ENCODE measurements at places on chromosomes 2 and 18.
A peak's percentile ranks its signal among the peaks of the same experiment; 100 is the strongest.

- no peak for DNase-seq
Measured at GRCh38 chr2:69993048-69993565, 31.7 kb upstream of the ASPRV1 start.

- DNase-seq = no peak
Measured at GRCh38 chr2:6893876-6894482, 16.4 kb downstream of the RSAD2 start.

DNA sequence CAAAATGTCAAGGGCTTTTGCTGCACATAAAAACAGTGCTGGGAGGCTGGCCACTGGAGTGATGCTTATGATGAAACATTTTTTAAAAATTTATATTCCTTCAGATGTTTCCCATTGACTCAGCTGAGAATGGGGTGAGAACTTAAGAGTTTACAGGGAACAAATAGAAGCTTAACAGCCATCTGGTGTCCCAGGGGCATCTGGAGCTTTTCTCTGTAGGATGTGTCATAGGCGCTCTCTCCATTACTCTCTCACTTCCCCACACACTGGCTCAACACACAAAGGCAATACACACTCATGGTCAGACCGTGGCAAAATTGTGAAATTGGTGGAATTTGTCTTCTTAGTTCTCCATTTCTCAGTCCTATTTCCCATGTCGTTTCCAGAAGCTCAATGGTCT is 783.1 kb upstream of the LRRTM1 start:
- peak; percentile 83 for DNase-seq

DNA sequence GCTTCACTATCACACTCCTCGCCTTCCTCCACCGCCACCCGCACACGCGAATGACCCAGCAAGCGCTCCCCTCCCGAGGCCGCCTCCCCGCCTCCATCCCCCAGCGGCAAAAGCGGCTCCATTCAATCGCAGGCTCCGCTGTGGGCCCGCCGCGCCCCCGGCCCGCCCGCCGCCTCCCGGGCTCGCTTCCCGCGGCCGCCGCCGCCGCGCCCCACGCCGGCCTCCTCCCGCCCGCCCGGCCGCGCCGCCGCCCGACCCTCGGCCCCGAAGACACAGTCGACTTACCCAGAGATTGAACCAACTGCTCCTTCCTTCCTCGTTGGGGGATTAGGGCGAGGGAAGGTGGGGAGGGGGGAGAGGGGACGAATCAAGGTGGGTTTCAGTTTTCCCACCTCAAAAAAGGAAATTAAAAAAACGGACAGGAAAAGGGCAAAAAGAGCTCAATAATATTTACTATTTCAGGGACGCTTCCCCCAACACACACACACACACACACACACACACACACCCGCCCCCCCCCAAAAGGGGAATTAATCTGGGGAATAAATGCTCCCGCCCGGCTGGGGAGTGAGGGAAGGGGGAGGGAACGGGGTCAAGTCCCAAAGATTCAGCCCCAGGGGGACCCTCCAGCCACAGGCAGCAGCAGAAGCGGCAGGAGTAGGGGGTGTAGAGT is 743 bp downstream of the XPO1 start:
- DNase-seq = no peak

DNA sequence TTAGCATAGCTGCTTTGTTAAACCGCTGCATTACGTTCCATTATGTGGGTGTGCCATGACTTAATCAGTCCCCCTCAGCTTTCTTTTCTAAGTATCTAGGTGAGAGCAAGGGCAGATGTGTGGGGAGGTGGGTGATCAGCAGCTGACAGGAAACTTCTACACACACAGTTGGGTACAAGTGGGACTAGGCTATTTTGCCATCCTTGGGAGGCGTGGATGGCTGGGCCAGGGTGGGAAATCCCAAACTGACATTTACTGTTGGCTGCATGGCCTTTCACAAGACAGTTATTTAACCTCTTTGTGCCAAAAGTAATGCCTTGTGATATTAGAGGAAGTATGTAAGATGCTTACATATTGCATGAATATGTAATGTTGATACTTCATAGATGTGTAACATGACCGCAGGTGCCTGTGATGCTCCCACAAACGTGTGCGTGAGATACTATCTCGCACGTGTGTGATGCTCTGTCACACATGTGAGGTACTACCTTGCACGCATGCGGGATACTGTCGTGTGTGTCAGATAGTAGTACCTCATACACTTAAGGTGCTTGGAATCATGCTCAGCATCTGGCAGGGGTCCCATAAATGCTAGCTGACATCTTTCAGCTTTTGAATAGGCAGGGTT is 314.5 kb downstream of the PRKCE start:
- DNase-seq = no peak

DNA sequence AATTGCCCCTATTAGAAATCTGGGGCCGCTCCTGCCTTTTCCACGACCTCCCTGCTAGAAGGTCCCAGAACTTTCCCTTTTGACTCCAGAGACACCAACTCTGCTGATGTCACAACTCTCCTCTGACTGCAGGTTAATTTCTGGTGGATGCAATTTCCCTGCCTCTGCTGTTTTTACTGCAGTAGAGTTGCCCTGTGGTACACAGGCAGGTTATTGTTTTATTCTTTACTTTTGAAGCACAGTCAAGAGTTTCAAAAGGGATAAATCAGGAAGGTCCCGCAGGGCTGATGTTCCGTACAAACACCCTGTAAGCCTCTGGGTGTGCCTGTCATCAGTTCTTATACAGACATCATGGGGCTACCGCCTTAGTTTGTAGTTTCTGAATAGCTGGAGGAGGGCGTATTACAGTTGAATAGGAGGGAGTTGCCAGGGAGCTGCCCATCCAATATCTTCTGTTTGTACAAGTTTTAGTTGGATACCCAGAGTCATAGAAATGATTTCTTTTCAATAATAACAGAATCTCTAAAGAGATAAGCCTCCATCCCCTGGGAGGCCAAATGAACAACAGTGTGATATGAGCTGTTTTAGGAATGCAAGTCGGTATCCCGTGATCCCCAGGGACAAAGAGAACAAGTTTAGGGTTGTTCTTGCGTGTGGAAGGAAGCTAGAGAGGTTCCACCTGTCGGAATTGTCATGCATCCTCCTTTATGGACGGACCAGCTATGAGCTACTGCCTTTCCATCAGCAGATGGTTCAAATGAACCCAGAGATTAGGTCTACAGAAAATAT is 108.4 kb upstream of the COPS8 start:
- no peak for DNase-seq

DNA sequence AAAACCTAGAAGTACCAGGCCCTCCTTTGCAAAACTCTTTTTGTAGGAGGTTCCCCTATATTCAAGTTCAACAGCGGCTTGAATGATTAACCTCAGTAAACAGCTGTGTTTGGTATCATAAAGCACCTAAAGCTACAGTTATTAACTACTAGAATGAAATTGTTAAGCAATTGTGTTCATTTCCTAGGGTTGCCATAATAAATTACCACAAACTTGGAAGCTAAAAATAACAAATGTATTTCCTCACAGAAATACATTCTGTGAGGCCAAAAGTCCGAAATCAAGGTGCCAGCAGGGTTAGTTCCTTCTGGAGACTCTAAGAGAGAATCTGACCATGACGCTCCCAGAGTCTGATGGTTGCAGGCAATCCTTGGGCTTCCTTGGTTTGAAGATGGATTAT is 202.1 kb upstream of the ACVR2A start:
- no peak for DNase-seq

- peak; percentile 1 for DNase-seq
Measured at GRCh38 chr2:140895378-140895777, 1235.4 kb downstream of the LRP1B start.

GRCh38 chr2:28279371-28279770 is 113.3 kb upstream of the FOSL2 start:
- DNase-seq = no peak

DNA sequence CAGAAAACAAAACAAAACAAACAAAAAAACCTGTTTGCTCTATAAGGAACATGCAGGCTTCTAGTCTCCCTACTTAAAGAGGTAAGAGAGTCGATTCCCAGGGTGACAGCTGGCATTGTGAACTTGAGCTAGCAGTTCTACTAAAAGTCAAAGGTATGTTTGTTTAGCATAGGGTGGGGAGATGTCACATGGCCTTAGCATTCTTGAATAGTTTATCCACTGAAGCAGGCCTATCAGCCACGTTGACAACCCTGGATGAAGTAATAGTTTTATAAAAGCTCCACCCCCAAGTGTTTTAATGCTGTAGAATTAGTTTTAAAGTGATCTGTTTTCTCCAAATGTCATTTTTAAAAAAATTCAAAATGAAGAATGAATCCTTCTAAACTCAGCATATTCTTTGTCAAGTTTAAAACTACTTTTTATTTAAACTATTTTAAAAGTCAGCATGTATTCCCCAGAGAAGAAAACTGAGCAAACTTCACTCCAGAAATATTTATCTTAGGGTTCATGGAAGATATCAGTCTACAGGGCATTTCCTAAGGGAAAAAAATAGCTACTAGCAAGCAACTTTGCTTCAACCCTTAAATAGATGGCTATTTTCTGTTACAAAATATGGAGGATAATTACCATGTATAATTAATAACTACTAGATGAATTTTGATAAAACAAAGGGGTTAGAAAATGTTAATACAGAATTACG is 1.7 kb downstream of the MYOM1 start:
- peak; percentile 79 for DNase-seq

DNA sequence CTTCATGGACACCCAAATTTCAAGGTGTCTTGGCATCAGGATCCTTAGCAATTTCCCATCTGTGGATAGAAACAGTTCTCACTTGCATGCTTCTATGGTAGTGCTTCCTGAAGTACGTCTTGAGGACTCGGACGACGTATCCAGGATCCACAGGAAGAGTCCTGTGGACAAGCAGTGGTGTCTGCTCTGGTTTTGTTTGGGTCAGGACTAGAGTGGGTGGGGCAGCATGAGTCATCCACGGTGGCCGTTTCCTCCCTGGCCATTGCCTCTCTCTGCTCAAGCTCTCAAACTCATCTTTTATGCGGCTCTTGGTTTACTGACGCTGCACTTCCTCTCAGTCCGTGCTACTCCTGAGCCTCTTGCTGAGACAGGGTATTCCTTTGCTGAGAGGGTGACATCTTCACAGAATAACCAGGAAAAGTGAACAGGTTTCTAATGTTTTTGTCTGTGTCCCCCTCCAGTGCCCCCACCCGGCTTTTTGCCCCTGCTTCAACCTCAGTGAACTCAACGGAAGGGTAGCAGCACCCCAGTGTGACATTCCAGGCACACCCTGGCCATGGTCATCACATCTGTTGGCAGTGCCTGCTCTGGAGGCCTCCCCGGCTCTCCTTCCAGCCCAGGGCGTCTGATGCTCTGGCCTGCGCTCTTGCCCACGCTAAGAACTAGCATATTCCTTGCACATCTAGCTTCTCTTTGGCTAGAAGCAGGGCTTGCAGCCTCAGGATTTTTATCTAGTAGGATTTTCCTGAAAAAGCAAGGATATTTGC is 62.2 kb downstream of the ARMC9 start:
- no peak for DNase-seq

GRCh38 chr2:105144152-105144940 is 97.2 kb upstream of the GPR45 start:
- no peak for DNase-seq
